ENCODE measurements at places on chromosomes 7 and 10.

GRCh38 chr10:86693275-86693674 lies 25.0 kb downstream of the LDB3 start:
- no peaks in the 10 kb centered on the region for H3K36me3 ChIP-seq
- no peak for DNase-seq
- H3K27ac ChIP-seq: no peak overlapping the region

DNA sequence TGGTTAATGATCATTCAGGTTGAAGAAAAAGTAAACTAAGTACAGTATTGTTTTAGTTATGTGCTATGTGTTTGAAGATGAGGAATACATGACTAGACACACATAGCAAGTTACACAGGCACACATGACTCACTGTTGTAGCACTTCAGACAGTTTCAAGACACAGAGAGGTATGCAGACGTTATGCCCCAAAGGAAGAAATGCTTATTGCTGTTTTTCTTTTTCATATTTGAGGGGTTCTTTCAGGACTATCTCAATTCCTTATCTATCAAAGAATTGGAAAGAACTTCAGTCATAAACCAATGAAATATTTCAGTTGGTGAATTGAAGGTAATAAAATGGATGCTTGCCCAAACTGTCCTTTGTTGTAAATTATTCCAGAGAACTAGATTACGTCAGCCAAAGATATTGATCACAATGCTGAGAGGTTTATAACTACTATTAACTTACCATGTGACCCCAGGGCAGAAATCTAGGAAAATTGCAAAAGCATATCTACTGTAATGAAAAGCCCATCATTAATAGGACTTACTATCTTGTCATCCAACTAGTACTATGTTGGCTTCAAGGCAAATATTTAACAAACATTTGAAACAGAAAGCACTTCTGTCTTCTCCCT lies 61.2 kb upstream of the CAPZA2 start:
- no peaks in the 10 kb centered on the region for H3K4me1 ChIP-seq
- DNase-seq: no peak
- H3K36me3 ChIP-seq: no peaks in the 10 kb centered on the region
- no peaks in the 10 kb centered on the region for H3K27me3 ChIP-seq

GRCh38 chr10:19921300-19922140 lies 105.3 kb downstream of the PLXDC2 start:
- H3K4me1 ChIP-seq: no peaks in the 10 kb centered on the region
- DNase-seq: no peak
- H3K27me3 ChIP-seq: no peaks in the 10 kb centered on the region
- H3K4me3 ChIP-seq: no peak overlapping the region
- no peaks in the 10 kb centered on the region for H3K36me3 ChIP-seq

GRCh38 chr10:128221807-128222206 lies 95.6 kb upstream of the MKI67 start:
- no peak overlapping the region for H3K4me3 ChIP-seq
- no peak for DNase-seq
- peaks cover 8% of the 10 kb centered on the region for H3K4me1 ChIP-seq

- H3K27me3 ChIP-seq: no peaks in the 10 kb centered on the region
- no peak overlapping the region for H3K27ac ChIP-seq
- H3K4me3 ChIP-seq: no peak overlapping the region
- DNase-seq: peak; percentile 7
- H3K4me1 ChIP-seq: peaks cover 10% of the 10 kb centered on the region
- no peaks in the 10 kb centered on the region for H3K36me3 ChIP-seq
Observed at GRCh38 chr7:81845744-81846241, 75.9 kb upstream of the HGF start.

- peaks cover 2% of the 10 kb centered on the region for H3K4me1 ChIP-seq
- no peak overlapping the region for H3K4me3 ChIP-seq
- no peak overlapping the region for H3K27ac ChIP-seq
- H3K36me3 ChIP-seq: peaks cover 79% of the 10 kb centered on the region
Observed at GRCh38 chr10:22544325-22545068, 169.9 kb downstream of the PIP4K2A start.

DNA sequence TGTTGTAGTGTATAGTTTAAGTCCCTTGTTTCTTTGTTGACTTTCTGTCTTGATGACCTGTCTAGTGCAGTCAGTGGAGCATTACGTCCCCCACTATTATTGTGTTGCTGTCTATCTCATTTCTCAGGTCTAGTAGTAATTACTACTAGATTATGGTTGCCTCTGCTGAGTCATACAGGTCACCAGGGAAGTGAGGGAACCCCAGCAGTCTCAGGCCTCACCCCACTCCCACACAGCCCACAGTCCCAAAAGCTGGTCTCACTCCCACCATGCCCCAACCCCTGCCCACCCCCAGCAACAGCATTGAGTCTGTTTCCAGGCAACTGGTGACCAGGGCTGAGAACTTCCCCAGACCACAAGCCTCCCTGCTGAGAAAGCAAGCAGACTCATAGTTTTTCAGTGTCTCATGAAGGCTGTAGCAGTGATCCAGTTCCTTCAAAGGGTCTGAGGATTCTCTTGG lies 88.0 kb downstream of the PLXDC2 start:
- no peak overlapping the region for H3K27ac ChIP-seq
- peaks cover 6% of the 10 kb centered on the region for H3K4me1 ChIP-seq
- no peak overlapping the region for H3K4me3 ChIP-seq
- H3K27me3 ChIP-seq: no peaks in the 10 kb centered on the region
- peaks cover 2% of the 10 kb centered on the region for H3K36me3 ChIP-seq
- DNase-seq: peak; percentile 69

DNA sequence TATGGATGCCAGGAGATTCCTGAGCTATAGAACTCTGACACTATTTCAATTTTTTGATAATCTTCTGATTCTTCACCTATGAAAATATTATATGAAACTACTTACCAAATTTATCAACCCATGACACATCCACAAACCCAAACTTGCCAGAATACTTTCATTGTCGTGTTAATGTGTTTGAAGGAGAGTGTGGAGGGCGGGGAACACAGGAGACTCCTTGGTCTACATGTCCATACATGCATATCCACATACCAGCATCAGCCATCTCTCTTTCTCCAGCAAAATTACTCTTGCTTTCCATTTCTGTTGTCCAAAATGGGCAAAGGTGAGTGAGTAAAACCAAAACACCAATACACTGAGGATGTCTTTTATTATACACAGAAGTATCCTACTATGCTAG lies 23.5 kb upstream of the BPGM start:
- H3K36me3 ChIP-seq: no peaks in the 10 kb centered on the region
- no peaks in the 10 kb centered on the region for H3K4me1 ChIP-seq
- peaks cover 6% of the 10 kb centered on the region for H3K27me3 ChIP-seq

DNA sequence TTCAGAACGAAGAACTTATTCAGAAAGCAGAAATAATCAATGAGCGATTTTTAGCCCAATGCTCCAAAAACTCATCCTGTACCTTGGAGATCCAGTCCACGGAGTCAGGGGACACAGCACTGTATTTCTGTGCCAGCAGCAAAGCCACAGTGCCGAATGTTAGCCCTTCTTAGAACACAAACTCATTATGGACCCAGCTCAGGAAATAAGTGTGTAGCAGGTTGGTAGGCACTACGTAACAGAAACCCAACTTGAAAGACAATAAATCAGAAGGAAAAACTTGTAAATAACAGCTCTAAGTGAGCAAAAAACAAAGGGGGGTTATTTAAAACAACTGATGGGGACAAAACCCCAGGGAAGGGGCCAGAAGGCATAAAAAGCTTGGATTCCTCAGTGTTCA lies 112.0 kb upstream of the PRSS1 start:
- no peak for DNase-seq
- no peaks in the 10 kb centered on the region for H3K36me3 ChIP-seq
- H3K27me3 ChIP-seq: no peaks in the 10 kb centered on the region
- peak overlapping the region; percentile 56 for H3K4me3 ChIP-seq
- peaks cover 20% of the 10 kb centered on the region for H3K4me1 ChIP-seq

- no peaks in the 10 kb centered on the region for H3K27me3 ChIP-seq
- no peaks in the 10 kb centered on the region for H3K4me1 ChIP-seq
- no peaks in the 10 kb centered on the region for H3K36me3 ChIP-seq
- H3K27ac ChIP-seq: no peak overlapping the region
Observed at GRCh38 chr10:57628592-57629284, 639.0 kb downstream of the IPMK start.

GRCh38 chr7:7779888-7780287 lies 61.5 kb upstream of the RPA3 start:
- no peak for DNase-seq
- H3K4me3 ChIP-seq: no peak overlapping the region
- no peaks in the 10 kb centered on the region for H3K36me3 ChIP-seq
- H3K27me3 ChIP-seq: no peaks in the 10 kb centered on the region
- H3K4me1 ChIP-seq: peaks cover 5% of the 10 kb centered on the region
- no peak overlapping the region for H3K27ac ChIP-seq

- H3K27ac ChIP-seq: no peak overlapping the region
- H3K36me3 ChIP-seq: no peaks in the 10 kb centered on the region
- H3K4me3 ChIP-seq: no peak overlapping the region
- peaks cover 2% of the 10 kb centered on the region for H3K4me1 ChIP-seq
- H3K27me3 ChIP-seq: no peaks in the 10 kb centered on the region
Observed at GRCh38 chr7:116809636-116810266, 52.6 kb upstream of the CAPZA2 start.

- no peak for DNase-seq
- H3K27ac ChIP-seq: no peak overlapping the region
- H3K27me3 ChIP-seq: peaks cover 7% of the 10 kb centered on the region
Observed at GRCh38 chr10:78118591-78118990, 84.9 kb downstream of the RPS24 start.

DNA sequence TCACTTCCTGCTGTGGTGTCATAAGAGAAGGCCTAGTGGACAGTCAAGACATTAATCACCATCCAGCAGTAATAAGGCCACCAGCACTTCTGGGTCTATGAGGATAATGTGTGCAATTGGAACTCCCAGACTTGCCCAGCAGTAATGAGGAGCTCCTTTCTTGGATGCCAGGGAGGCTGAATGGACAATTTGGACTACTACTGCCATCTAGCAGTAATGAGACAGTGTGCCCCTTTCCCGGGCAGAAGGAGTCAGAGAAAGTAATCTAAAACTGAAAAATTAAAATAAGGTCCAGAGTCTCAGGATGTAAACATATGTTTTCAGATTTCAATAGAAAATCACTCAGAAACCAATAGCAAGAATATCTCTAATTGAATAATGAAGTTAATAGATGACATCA lies 400.4 kb downstream of the CDC14C start:
- DNase-seq: no peak
- no peaks in the 10 kb centered on the region for H3K27me3 ChIP-seq
- no peak overlapping the region for H3K4me3 ChIP-seq
- no peak overlapping the region for H3K27ac ChIP-seq

DNA sequence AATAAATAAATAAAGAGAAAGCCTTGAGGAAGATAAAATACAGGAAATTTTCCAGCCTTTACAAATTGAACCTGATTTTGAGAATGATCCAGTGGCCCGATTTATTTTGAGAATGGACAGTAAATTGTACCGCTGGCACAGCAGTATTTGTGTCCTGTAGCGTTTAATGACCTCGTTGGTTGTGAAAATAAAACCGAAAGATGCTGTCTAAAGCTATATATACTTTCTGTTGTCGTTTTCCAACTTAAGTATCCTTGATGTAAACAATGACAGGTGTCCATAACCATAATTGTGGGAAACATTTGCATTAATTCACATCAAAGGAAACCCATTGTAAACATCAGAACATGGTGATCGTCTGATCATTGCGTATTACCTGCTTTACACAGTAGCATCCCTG lies 38.8 kb downstream of the TBXAS1 start:
- no peak overlapping the region for H3K27ac ChIP-seq
- DNase-seq: no peak
- H3K27me3 ChIP-seq: no peaks in the 10 kb centered on the region
- no peak overlapping the region for H3K4me3 ChIP-seq

DNA sequence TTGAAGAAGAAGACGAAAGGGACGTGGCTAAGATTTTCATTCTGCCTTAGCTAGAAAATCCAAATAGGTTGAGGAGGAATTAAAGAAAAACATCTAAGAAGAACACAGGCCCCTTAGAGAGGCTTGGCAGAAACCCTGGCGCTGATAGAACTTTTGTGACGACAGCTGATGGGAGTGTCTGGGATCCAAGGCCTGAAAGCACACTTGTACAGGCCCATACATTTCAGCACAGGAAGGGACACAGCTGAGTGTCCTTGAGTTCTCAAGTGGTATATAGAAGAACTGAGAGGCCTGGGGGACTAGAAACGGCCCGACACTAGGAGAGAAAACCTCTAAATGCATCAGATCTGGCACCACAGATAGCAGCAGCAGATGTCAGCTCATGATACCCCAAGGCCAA lies 39.5 kb downstream of the PRPS1L1 start:
- H3K36me3 ChIP-seq: no peaks in the 10 kb centered on the region
- no peak overlapping the region for H3K27ac ChIP-seq
- DNase-seq: no peak
- no peaks in the 10 kb centered on the region for H3K27me3 ChIP-seq
- no peaks in the 10 kb centered on the region for H3K4me1 ChIP-seq

DNA sequence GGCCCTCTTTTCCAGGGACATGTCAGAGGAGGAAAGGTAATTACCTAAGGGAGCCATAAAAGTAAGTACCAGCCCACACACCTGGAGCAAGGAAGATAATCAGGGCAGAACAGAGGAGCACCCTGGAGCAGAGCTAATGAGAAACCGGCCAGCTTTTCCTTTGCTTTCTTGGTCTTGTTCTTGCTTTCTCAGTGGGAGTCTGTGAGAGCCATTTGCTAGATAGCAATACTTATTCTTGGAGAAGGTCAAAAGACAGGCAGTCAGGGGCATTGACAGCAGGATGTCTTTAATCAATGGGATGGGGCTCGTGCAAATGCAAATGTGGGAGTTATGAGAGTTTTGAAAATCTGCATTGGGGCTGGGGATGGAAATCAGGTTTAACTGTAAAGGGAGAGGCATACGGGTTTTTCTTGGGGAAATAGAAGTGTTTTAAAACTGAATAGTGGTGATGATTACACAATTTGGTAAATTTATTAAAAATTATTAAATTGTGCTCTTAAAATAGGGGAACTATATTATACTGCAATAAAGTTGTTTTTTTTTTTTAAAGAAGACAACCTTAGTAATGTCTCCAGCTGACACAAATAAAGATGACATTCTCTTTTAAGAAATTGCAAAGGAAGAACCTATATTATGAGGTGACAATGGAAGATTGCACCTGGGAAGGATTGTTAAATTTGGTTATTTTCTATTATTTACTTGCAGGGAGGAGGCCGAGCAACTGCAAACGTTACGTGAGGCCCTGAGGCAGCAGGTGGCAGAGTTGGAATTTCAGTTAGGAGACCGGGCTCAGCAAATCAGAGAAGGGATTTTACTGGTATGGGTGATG lies 35.6 kb upstream of the PPP1R17 start:
- H3K36me3 ChIP-seq: no peaks in the 10 kb centered on the region
- no peak overlapping the region for H3K27ac ChIP-seq
- no peaks in the 10 kb centered on the region for H3K27me3 ChIP-seq
- no peaks in the 10 kb centered on the region for H3K4me1 ChIP-seq
- H3K4me3 ChIP-seq: no peak overlapping the region

GRCh38 chr10:124909563-124909962 lies 32.4 kb upstream of the ZRANB1 start:
- H3K36me3 ChIP-seq: no peaks in the 10 kb centered on the region
- no peak for DNase-seq
- no peaks in the 10 kb centered on the region for H3K27me3 ChIP-seq
- H3K4me3 ChIP-seq: no peak overlapping the region

- no peaks in the 10 kb centered on the region for H3K36me3 ChIP-seq
- peaks cover 8% of the 10 kb centered on the region for H3K4me1 ChIP-seq
- no peak overlapping the region for H3K27ac ChIP-seq
- H3K4me3 ChIP-seq: no peak overlapping the region
- DNase-seq: no peak
Observed at GRCh38 chr7:35576031-35576573, 118.8 kb downstream of the HERPUD2 start.

GRCh38 chr7:28747854-28748253 lies 210.3 kb downstream of the TRIL start:
- no peak overlapping the region for H3K27ac ChIP-seq
- H3K4me1 ChIP-seq: no peaks in the 10 kb centered on the region
- no peak overlapping the region for H3K4me3 ChIP-seq
- no peak for DNase-seq
- no peaks in the 10 kb centered on the region for H3K27me3 ChIP-seq
- no peaks in the 10 kb centered on the region for H3K36me3 ChIP-seq
